ENCODE measurements at places on chromosomes 11 and 22.

GRCh38 chr22:27823221-27823620, 21.7 kb upstream of the MN1 start:
- no peak for DNase-seq

DNA sequence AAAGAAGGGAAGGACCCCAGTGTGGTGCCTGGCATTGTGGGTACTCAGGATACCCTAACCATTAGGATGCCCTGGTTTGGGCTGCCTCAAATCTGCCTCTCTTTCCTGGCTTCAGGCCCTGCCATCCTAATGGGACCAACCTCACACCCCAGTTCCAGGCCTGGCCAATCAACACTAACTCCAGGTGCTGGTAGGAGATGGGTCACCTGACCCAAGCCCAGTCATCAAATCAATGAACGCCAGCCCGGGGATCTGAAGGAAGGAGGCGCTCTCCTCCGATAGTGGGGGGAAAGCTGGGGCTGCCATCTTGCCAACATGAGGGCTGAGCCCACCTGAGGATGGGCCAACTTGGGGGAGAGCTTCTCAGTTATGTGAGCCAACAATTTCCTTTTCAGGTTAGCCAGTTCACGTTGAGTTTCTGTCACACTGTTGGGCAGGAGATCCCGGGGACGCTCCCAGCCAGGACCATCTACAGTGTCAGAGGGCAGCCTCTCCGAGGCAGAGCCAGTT, 12.7 kb downstream of the MFNG start:
- no peak for DNase-seq

- no peak for DNase-seq
These were observed 9.5 kb upstream of the ST3GAL4 start for GRCh38 chr11:126345759-126346585.

DNA sequence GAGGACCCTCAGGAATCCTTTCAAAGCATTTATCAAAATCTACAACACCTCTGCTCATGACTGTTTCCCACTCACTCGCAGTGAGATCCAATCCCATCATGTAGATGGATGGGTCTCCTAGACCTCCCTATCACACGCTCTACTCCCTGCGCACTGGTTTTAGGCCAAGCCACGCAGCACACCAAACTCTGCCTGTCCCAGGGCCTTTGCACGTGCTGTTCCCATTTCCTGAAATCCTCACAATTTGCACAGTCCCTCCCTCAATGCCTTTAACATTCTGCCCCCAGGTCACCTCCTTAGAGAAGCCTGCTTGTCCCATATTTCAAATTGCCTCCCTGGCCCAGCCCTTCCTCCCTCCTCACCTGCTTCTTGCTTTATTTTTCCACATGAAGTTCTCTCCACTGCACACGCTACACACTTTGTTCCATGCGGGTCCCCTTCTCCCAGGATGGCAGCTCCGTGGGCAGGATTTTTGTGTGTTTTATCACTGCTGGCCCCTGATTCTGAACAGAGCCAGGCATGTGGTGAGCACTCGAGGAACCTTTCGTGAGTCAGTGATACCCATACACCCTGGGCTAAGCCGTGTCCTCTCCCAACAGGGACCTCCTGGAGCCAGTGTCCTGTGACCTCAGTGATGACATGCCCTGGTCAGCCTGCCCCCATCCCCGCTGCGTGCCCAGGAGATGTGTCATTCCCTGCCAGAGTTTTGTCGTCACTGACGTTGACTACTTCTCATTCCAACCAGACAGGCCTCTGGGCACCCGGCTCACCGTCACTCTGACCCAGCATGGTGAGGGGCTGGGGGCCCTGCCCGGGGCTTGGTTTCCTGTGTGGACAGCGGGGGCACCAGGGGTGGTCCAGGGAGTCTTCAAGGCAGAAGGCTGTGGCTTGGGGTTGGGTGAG, 12.2 kb downstream of the CSF2RB start:
- no peak for DNase-seq

- DNase-seq = no peak
These were observed 103.1 kb downstream of the PRR5L start for GRCh38 chr11:36399236-36399635.

DNA sequence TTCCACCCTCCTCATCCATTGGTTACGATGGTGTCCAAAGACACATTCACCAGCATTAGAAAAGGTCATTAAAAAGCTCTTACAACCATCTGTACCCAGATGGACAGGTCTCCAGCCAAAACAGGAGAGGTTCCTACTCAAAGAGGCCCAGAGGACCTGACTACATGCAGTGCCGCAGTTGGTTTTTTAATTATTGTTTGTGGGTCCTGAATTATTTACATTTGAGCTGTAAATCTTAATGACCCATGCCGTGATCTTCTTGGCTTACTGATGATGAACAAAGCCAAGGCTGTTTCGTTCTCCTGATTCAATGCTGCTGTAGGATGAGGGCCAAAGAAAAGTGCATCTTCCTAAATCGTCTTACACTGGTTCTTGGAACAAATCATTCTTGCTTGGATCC, 83.7 kb downstream of the CADM1 start:
- DNase-seq = no peak

GRCh38 chr11:46305295-46305694, 27.8 kb downstream of the CREB3L1 start:
- DNase-seq = no peak

- DNase-seq = no peak
These were observed 167.0 kb downstream of the BUD13 start for GRCh38 chr11:116605543-116606459.

GRCh38 chr11:60314635-60315321, 12.3 kb upstream of the MS4A6E start:
- DNase-seq = no peak

DNA sequence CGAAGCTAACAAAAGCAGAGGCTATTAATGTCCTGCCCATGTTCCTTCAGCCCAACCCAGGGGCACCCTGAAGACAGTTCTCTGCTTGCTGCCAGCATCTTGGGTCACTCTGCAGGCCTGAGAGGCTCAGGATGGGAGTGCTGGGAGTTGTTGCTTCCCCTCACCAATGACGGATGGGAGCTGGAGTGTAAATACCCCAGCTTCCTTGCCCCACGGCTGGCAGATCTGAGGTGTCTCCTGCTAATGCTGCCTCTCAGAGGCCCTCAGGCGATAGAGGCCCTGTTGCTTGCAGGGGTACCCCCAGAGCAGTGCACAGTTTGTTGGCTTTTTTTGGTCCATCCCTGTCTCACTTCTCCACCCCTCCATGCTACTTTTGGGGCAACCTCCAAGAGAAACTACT, 32.9 kb downstream of the IFT27 start:
- no peak for DNase-seq

GRCh38 chr11:11758603-11759196, 83.1 kb upstream of the USP47 start:
- DNase-seq = no peak

- no peak for DNase-seq
These were observed 78.4 kb downstream of the C11orf91 start for GRCh38 chr11:33622186-33622585.

DNA sequence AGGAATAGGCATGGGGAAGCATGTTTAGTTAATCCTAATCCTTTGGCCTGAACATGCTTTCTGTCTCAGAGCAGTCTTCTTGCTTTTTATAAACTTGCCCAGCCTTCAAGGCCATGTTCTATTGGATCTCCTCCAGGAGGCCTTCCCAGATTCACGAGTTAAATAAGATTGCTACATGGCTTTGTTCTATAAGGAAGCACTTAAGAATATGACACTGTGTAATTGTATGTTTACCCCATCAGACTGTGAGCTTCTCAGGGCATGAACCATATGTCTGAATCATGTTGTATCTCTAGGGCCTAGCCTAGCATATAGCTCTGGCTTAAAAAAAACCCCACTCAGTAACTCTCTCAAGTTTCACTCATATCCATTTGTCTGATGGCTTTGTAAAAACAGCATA, 26.4 kb upstream of the UCP3 start:
- no peak for DNase-seq

- DNase-seq = no peak
These were observed 166.4 kb upstream of the UBASH3B start for GRCh38 chr11:122488892-122489706.

DNA sequence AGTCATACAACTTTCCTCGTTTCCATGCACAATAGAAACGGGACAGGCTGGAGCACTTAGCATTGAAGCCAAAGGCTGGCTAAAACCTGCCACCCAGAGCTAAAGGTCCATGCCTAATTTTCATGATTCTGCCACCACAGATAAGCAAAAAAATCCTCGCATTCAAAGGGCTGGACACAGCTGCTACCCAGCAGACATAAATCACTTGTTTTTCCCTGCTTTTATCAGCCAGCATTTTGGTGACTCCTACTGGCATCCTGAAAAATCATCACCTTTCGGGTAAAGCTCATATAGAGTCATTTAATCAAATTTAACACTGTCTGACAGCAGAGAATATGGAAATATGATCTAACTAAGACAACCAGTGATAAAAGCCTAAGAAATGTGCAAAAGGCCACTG, 37.9 kb downstream of the ALG9 start:
- no peak for DNase-seq

DNA sequence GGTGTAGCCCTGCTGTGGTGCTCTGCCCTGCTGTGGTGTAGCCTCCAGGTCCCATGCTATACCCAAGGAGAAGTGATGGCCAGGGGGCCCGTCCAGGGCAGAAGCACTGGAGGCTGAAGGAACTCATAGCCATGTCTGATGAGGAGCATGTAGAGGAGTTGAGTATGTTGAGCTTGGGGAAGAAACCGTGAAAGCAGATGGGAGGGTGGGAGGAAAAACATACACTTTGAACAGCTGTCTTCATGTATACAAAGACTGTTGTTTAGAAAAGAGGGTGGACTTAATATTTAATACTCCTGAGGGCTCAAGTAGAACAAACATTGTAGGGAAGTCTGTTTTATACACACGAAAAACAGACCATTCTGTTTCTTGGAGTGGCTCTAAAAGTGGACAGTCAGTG, 26.6 kb upstream of the TTC12 start:
- DNase-seq = no peak

GRCh38 chr22:27617214-27617881, 184.2 kb downstream of the MN1 start:
- DNase-seq = no peak

DNA sequence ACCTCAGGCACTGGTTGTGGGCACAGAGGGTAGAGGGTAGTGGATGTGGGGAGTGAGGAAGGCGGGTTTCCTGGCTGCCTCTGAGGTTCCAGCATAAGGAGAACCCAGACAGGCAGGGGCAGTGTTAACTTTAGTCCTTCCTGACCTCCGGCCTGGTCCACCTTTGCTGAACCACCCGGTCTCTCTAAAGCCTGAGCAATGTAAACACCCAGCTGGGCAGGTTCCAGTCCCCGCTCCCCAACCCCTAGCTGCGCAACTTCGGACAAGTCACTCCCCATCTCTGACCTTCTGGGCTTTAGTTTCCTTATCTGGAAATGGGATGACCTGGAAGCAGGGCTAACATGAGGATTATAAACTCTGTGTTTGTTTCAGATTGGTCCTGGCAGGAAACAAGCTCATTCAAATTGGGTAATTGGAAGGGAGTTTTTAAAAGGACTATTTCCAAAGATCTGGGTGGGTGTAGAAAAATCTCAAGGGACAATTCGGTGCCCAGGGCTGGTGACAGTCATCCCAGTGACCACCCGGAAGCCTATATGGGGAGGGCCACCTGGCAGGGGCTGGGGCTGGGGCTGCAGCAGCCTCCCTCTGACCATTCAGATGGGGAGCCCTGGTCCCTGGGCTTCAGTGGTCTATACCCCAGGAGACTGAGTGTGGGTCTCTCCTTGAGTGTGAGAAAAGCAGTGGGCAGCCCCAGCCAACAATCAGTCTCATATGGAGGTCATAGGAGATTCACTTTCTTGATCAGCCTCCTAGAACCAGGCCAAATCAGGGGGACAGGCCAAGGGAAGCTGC, 108.3 kb upstream of the SYT13 start:
- DNase-seq = no peak

- no peak for DNase-seq
These were observed 46.9 kb downstream of the ME3 start for GRCh38 chr11:86625544-86625943.

DNA sequence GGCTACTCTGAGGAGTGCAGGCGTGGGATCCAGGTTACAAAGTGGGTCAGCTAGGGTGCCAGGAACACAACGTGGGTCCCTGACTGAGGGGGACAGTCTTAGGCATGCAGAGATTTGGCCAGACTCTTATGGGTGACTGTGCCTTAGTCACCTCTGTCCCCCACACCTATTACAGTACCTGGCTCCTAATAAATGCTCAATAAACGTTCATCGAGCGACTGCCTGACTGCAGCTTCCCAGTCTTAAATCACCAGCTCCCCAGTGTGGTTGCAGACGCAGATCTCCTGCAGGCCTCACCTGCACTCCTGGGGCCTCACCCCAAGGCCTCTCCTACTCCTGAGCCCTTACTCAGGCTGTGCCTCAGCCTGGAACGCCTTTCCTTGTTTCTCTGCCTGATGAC, 3.2 kb upstream of the SUN2 start:
- DNase-seq = no peak

- no peak for DNase-seq
These were observed 8.9 kb upstream of the FXYD2 start for GRCh38 chr11:117833401-117833891.

DNA sequence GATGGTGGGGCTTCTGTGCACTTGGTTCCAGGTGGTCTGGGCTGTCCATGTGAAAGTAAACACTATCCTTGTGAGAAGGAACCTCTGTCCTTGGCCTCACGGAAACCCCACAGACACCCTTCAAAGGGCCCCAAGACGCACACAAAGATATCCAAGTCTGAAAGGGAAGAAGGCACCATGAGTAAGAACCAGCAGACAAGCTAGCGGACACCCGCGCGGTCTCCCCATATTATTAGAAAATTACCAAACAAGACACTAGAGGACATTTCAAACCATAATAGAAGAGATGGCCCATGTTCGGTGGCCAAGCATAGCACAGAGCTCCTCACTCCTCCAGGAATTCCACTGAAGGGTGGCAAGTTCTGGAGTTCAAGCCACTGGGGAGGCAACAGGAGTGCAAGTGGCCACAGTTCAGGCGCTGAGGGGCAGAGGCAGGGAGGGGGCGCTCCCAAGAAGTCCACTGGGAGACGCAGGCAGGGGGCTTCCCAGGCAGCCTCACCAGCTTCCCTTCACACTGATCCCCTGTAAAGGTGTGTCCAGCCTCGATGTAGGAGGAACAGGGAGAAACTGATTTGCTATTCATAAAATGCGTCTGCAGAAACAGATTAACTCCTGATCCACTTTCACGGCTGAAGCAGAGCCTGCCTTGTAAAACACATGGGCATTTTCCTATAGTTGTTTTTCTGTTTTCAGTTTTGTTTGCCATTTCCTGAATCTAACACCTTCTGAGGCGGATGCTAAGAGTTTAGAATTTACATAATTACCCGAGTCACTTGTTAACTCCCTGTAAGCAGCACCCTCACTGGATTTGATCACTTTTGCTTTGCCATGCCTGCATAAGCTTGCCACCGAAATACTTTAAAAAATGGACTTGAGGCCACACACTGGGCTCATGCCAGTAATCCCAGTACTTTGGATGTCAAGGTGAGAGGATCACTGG, 9.1 kb upstream of the PPARA start:
- DNase-seq = no peak

GRCh38 chr11:123054301-123055065, 7.5 kb downstream of the HSPA8 start:
- DNase-seq = no peak

DNA sequence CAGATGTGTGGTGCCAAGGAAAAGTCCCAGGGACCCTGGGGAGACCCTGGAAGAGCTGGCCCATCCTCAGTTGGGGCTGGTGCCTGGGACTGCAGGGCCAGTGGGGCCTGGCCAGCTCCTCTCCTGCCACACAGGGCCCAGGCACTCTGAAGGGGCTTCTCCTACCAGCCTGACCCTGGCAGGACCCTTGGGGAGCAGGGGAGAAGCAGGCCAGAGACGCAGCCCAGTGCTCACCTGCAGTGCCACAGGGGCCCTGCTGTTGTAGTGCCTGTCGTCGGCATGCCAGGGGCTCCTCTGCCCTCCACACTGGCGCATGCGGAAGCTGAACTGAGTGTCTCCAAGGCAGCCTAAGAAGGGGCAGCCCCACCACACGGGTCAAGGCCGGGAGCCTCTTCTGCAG, 9.1 kb downstream of the DENND6B start:
- DNase-seq = no peak
